DMS 273 treated with DMSO at 0.1 percent for 48 hours (cell line): ENCODE measurements at places on chromosomes 4 and X.

- DNase-seq, result no peak
These were observed 1.5 kb downstream of the TMEM271 start for GRCh38 chr4:574346-575161.

DNA sequence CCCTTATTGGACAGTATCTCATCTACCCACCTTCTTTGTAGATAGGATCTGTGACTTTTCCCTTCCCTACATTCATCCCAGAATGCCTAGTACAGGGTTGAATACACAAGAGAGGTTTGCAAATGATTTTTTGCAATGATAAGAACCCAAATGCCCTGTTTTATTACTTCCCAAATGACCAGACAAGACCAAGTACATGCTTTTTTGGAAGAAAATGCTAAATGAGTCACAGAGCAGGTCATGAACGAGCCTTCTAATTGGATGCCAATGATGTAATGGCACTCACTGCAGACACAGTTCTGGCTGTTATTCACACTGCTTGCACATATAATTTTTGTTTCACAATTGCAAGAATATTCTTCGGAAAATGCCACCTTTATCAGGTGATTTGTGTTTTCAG lies 17.8 kb upstream of the GABRQ start:
- DNase-seq, result no peak

DNA sequence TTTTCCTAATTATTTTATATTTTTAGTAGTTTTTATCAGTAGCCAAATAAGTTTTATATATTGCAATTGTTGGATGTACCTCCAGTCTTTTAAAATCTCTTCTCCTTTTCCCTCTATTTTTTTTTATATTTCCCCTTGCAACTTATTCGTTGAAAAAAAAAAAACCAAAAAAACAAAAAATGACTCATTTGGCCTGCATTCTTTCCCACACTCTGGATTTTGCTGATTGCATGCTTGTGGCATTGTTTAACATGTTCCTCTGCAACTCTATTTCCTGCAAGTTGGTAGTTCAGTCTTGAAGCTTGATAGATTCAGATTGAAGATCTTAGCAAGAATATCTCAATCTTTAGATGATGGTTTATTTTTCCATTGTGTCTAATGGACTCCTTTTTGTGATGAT lies 260.6 kb upstream of the BOD1L1 start:
- no peak for DNase-seq

DNA sequence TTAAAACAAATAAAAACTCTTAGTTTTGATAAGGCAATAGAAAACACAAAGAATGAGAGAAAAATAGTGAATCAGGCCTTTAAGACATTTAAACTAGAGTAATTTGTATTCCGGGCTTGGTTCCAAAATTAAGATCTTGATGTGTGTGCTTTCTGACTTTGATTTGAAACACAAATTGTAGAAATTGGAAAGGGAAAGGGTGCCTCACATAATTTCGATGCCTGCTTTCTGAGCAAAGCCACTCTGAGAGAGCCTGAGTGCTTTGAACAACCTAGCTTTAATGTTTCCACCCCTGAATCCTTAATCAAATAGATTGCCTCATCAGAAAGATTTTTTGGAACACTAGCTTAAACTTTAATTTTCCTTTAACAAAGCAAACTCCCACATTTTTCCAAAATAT lies 666.8 kb downstream of the PCDH18 start:
- DNase-seq, result no peak

GRCh38 chrX:150158554-150159332 lies 204.4 kb upstream of the MAMLD1 start:
- no peak for DNase-seq

DNA sequence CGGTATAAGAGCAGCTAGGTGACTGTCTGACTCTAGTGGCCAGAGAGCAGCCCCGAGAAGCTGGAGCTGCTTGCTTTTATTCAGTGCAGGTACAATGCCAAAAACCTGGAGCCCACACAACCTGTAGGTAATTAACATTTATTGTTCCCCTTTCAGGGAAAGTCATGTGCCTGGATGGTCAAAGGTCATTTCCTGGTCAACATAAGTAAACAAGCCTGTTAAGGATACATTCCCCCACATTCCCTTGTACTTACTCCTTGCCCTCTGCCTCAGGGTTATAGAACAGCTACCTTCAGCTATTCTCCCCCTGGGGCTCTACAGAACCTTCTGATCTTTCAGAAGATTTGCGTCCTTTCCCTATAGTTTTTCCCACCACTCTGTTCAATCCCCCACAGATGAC lies 253.4 kb downstream of the TMA16 start:
- no peak for DNase-seq

DNA sequence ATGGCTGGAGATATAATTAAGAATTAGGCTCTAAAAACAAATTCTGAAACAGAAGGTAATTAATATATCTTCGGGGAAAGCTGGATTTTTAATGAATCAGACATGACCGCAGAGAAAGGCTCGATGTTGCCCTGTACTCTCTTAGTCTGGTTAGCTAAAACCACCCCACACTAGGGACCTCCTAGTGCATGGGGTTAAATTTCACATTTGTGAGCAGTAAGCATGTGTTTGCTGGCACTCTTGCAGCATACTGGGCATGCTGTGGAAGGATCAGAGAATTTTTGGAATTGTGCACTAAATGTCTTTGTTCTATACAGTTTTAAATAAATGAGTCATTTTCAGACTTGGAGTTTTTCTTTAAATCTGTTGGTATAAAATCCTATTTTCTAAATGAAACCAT lies 475.6 kb upstream of the FTHL17 start:
- no peak for DNase-seq

DNA sequence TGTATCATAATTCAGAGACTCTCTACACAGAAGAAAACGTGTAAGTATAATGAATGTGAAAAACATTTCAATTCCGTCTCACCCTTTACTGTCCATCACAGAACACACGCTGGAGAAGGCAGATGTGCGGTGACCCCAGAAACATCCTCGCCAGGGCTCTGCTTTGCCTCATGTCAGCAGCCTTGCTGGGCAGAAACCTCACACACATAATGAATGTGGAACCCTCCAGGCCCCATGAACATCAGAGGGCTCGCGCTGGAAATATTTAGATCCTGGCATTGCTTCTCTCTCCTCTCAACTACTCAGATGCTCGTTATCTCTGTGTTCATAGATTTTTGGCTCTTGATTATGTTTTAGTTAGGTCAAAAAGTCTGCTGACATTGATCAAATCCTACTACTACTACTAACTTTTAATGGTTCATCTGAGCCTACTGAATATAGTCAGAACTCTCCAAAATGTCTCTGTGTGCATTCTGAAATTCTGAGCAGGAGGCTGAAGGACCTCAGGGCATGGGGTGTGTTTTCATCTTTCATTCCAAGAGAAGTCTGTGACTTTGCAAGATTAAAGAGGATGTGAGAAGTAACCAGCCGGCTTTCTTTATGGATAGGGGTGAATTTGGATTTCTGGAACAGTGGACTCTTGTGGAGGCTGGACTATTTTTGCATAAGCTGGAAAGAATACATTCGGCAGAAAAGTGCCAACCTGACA lies 27.0 kb downstream of the SMIM43 start:
- no peak for DNase-seq

GRCh38 chr4:56806666-56807065 lies 14.8 kb downstream of the SPINK2 start:
- DNase-seq, result no peak

- DNase-seq, result no peak
These were observed 22.3 kb downstream of the UBA6 start for GRCh38 chr4:67678612-67679011.

DNA sequence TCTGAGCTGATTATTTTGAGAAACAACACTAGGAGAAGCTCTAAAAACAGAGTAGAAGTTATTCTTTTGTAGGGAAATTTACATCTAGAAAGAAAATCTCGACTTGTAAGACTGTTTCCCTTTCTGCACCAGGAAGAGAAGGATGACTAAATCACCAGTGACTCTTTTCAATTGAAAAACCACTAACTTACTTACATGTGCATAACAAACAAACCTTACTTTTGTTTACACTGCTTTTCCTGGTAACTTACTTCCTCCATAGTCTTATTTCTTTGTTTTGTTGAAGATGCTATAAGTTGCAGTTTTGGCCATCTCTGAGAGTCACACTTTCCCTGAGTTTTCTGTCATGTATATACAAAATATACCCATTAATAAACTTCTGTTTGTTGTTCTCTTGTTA lies 293.6 kb upstream of the FAT4 start:
- no peak for DNase-seq

- DNase-seq, result no peak
These were observed 18.1 kb upstream of the ATOH1 start for GRCh38 chr4:93810340-93810992.
